ENCODE measurements at places on chromosomes 7 and 10.

GRCh38 chr10:110524859-110525232 is 27.1 kb downstream of the DUSP5 start:
- DNase-seq, result no peak

DNA sequence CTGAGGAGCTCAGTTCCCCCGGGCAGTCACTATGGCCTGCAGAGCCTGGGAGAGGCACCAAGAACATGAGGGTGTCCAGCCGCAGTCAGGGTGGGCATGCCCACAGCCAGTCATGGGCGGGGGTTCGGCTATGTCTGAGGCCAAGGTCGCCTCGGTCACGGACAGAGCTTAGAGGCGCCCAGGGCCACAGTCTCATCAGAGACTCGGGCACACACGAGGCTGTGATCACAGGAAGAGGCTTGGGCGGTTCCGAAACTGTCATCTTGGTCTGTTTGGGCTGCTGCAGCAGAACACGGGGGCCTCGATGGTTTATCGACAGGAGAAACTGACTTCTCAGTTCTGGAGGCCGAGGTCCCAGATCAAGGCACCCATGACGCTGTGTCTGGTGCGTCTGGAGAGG is 9.7 kb downstream of the ADGRA1 start:
- DNase-seq, result no peak

DNA sequence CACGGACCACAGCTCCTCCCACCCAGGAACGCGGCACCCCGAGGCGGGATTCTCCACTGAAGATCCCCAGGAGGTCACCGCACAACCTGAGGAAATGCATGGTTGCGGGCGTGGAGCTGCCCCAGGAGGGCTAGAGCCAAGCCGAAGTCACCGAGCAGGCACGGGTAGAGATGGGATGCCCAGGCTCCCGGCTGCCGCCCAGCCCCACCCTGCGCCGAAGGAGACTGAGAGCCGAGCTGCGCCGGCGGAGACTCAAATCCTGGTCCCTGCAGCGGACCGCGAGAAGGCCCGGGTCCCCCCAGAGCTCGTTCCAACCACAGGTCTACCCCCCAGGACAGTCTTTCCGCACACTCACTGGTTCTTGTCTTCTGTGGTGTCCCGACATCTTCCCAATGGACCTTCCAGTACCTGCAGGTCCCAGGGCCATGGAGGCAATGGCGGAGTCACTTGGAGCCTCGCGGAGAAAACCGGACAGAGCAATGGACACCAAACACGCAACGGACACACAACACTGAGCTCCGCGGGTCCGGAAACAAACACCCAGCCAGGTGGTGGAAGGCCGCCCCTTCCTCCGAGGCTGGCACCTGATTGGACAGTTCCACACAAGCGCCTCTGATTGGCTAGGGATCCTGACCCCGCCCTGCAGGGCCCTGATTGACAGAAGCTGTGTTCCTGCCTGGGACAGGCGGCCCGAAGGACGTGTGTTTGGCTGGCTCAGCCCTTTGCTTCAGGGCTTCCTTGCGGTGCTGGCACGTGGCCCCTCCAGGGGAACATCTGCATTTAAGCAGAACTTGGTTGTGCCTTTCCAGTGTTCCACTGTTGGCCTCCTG is 331.9 kb upstream of the NUPR2 start:
- DNase-seq, result no peak

DNA sequence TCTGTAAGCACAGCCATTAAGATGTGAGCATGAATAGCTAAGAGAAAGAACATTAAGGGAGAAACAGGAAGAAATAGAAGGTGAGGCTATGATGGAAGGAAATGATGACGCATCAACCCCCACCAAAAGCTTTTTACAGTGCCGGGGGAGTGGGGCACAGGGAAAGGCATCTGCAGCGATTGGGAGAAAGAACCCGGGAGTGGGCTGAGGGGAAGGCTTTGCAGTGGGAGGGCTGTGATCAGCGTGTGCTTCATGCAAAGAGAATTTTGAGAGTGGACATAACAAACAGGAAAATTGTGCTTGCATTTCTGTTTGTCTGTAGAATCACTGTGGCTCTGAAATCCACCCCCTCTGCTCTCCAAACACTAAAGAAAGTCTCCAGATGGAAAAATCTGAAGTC is 250.8 kb downstream of the KCNMA1 start:
- peak; percentile 16 for DNase-seq

DNA sequence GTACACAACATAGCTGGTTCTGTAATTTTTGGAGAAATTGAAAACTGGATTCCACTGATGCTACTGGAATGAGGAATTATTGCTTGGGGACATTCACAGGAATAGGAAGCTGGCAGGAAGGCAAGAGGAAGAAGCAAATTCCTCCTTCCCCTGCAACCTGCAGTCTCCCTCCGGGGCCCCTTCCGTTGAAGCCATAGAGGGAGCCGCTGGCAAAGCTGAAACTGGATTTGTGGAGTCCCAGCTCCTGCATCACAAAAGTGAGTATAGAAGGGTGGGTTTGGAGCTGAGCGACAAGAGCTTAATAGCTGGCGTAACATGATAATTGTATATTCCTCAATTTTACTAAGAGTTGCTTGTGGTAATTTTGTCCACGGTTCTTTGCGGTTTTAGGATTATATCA is 190.8 kb downstream of the ADRA2A start:
- DNase-seq, result no peak

GRCh38 chr7:105097619-105098018 is 83.6 kb downstream of the KMT2E start:
- DNase-seq, result no peak

- no peak for DNase-seq
Observed at GRCh38 chr7:27677912-27678612, 15.4 kb upstream of the HIBADH start.

GRCh38 chr10:103834436-103835095 is 20.8 kb downstream of the SH3PXD2A start:
- no peak for DNase-seq

- DNase-seq, result no peak
Observed at GRCh38 chr7:44264221-44264931, 61.0 kb downstream of the CAMK2B start.

Data from activated naive CD8-positive, alpha-beta T cell treated with anti-CD3 and anti-CD28 coated beads for 36 hours (primary cell).